Caki2 (cell line): ENCODE measurements at places on chromosomes 2 and 18. TPM values are rescaled to one million over a fixed set of nuclear protein-coding genes. Genes with fewer than 3 reads are reported as not detected.

ARHGAP28 gene
- total RNA-seq = 0.27 and 0.46 TPM in 2 replicates

- no peak for DNase-seq
Observed at GRCh38 chr18:11909061-11909455, 941 bp upstream of the MPPE1 start.

RAB6D gene
- not detected in 2 replicates for total RNA-seq

DNA sequence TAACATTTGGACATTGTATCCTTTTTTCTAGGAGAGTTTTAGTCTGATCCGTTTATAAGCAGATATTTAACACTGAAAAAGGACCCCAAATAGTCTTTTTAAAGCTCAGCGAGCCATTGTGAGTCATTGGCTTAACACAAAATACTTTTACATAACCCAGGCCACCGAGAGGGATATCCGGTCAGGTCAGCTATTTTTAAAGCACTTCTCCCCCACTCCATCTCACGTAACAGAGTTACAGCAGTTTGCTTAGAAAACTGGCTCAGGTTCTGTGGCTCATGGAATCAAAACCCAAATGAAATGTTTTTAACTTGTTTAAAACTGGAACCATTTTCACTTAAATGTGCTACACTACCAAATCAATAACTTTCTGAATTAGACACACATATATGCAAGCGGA lies 23.9 kb downstream of the COL4A3 start:
- DNase-seq = no peak

HSBP1L1 gene
- 7.7 and 20.6 TPM in 2 replicates for total RNA-seq

VWA3B gene
- total RNA-seq = not detected in 2 replicates
